ENCODE measurements at places on chromosomes 3 and 15. TPM values are rescaled to one million over a fixed set of nuclear protein-coding genes. Genes with fewer than 3 reads are reported as not detected.

Gene B3GALNT1
- polyA plus RNA-seq, result 8.2 TPM

Gene DUOX1
- not detected for polyA plus RNA-seq

Gene SLITRK3
- not detected for polyA plus RNA-seq

Gene TAGLN3
- polyA plus RNA-seq, result 2.2 TPM

Gene AQP9
- polyA plus RNA-seq, result not detected

Gene SMARCC1
- 34.3 TPM for polyA plus RNA-seq
